ENCODE measurements at places on chromosomes 2 and 18.

DNA sequence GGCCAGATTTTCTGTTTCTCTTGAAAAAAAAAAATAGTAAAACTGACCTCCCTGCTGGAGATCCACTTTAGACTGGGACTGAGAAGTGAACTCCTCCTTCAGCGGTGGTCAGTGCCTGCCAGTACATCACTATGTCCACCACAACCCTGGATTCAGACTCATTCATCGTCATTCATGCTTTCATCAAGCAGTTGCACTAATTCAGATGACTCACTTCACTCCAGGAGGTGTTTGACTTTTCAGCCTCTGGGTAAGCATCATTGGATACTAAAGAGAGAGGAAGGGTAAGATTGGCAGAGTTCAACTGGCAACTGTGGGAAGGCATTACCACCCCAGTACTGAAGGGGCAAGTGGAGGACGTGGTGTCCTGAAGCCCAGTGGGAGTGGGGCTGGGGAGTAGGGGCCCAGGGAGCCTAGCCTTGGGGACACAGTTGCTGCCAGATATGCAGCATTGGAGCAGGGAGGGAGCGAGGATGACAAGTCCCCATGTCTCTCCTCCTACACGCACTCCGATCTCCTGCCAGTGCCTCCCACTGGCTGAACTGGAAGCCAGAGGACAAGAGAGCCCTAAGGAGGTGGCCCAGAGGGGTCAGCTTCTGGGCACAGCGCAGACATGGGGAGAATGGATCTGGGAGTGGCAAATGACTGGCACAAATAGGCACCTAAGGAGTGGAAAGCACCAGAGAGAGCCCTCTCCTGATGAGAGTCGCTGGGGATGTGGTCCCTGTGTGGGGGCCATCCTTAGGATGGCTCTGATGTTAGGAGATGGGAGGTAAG, 111.1 kb downstream of the TGFA start:
- DNase-seq = no peak

DNA sequence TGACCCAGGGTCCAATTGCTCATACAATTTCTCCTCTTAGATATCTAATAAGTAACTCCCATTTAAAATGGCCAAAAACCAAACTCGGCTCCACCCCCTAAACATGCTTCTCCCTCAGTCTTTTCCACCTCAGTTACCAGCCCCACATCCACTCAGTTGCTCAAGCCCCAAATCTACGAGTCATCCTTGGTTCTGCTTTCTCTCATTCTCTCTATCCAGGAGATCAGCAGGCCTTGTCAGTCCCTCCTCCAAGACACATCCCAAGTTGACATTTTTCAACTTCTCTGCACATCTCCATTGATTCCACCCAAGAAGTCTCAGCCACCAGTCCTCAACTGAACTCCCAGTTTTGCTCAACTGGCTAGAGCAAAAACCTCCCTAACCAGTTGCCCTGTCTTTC, 40.5 kb upstream of the RTN4 start:
- no peak for DNase-seq

GRCh38 chr2:14616342-14616741, 16.2 kb upstream of the LRATD1 start:
- no peak for DNase-seq

GRCh38 chr2:74146929-74147726, 584 bp downstream of the BOLA3 start:
- DNase-seq = no peak

GRCh38 chr2:134080386-134081089, 173.3 kb upstream of the MGAT5 start:
- no peak for DNase-seq

- DNase-seq = no peak
Measured at GRCh38 chr2:85259101-85259590, 68.6 kb downstream of the TGOLN2 start.

All from natural killer cell (primary cell).